Kasumi-1 (cell line): ENCODE measurements at places on chromosomes 12 and 14.

GRCh38 chr12:66239295-66239694, 50.3 kb downstream of the IRAK3 start:
- no peak for DNase-seq

GRCh38 chr12:95790917-95791849, 619 bp upstream of the NTN4 start:
- DNase-seq, result no peak

DNA sequence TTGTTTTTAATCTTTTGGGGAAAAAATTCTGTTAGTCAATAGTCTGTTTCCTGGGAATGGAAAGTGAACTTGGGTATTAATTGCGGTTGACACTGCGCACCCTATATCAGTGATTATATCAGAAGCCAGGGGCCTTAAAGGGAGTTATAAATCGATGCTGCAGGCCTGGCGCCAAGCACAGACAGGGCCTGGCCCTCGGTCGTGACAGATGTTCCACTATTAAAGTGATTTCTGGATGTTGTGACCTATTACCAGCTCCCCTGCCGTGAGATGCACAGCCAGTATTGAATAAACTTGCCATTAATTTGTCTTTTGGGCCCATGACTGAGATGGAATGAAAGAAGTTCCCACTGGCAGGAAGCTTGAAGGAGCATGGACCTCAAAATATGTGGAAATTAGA, 45.1 kb upstream of the KITLG start:
- no peak for DNase-seq

DNA sequence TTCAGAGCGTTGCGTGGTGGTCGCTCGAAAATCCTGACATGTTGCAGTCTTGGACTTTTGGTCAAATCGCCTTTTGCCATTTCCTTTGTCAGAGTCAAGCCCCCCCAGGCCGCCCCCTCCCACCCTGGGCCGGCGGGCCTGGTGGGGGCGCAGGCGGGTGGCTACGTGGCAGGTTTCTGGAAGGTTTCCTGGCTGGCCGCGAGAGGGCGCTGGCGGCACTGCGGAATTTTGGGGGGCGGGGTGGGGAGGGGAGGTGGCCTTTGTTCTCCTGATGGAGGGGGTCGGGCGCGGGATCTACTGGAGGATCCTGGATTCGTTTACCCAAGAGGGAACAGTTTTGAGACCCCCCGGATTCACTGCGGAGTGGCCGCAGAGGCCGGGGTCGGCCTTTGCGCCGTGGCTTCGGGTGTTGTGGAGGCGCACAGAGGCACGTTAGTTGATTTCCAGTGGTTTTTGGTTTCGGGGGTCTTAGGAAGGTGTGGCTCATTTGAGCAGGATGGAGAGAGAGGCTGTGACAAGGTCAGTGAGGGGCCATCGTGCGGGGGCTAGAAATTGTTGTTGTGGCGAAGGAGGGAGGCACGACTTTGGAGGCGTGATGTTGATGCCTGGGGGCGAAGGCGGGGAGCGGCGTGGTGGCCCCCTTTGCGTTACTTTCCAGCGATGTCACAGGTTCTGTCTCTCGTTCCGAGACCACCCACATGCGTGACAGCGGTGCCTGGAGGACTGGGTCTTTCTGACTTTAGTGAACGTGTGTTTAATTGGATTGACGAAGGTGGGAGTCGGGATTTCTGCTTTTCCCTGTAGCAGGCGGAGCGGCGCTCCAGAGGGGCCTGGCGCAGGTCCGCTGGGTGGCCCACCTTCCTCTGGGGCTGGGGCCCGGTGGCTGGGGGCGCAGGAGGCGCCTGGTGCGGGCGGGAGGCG, 1.4 kb downstream of the MEG3 start:
- no peak for DNase-seq

- DNase-seq, result no peak
These were observed 30.2 kb downstream of the EID3 start for GRCh38 chr12:104333692-104334255.

DNA sequence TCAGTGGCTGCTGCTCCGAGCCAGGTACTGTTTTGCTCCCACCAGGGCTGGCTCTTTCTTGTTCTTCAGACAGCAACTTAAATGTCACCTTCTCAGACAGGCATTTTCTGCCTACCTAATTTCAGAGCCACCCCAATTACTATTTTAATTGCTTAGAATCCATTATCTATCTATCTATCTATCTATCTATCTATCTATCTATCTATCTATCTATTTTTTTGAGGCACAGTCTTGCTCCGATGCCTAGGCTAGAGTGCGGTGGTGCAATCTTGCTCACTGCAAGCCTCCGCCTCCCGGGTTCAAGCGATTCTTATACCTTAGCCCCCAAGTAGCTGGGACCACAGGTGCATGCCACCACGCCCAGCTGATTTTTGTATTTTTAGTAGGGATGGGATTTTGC, 58.5 kb downstream of the SPPL3 start:
- DNase-seq, result no peak
